Natural killer cell treated with Interleukin-12 subunit alpha and Interleukin-12 subunit beta and Interleukin-15 and Interleukin-18, amount 100 ng/mL, for 72 hours (primary cell): ENCODE measurements at places on chromosomes 7 and 10. TPM values are rescaled to one million over a fixed set of nuclear protein-coding genes. Genes with fewer than 3 reads are reported as not detected.

DNA sequence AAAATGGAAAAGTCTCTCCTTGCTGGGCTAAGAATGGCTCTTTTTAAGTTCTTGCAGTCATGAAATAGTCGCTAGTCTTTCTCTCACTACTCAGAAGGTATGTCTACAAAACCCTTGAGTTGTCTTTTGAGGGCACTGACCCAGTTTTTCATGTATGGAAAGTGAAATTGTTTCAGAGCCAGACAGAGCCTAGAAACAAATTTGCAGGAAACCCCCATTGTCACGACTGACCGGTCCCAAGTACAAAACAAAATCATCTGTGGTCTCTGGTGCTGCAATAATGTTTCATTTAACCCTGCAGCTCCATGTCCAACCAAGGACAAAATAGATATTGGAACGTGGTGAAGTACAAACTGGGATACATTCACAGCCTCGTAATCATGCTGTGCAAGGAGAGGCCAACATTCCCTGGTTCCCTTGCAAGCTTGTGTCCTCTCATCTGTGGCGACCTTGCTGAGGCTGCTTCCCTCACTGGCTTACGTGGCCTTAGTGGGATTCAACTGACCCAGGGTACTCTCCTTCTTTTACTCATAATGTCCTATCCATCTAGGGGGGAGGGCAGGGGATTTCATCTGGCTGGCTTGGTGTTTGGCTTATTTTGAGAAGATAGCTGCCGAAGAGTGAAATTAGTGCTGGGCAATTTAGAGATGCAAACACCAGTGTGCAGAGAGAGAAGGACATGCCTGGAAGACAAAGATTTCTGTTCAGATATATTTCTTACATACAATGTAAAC is 172.5 kb downstream of the IPMK start:
- no peaks in the 10 kb centered on the region for H3K27me3 ChIP-seq
- no peaks in the 10 kb centered on the region for H3K4me1 ChIP-seq
- no peak overlapping the region for H3K4me3 ChIP-seq
- no peak overlapping the region for H3K27ac ChIP-seq
- DNase-seq = no peak

DNA sequence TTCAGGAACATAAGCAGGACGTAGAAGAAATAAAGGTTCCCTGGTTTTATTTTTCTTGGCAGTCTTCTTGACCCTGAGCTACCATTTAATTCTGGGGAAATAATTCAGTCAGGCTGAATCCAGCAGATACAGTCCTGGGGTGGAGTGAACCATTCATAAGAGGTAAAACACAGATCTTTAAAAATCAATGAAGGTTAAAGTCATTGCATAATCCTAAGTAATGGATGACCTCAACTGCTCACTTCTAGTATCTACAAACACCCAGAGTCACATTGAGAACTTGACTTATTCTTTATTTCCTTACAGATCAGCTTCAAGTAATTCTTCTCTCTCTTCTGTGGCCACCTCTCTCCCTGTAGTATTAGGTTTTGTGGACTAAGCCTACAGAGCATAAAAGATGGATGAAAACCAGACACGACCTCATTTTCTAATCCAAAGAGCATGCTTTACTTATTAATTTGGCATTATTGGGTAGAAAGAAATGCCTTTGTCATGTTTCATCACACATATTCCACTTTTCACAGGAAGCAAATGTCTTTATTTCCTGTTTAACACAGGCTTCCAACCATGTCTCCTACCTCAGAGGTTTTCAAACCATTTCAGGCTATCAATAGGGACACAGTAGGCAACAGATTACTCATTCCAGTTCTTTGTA is 182.3 kb upstream of the IMMP2L start:
- no peaks in the 10 kb centered on the region for H3K36me3 ChIP-seq
- H3K27ac ChIP-seq = no peak overlapping the region
- no peak overlapping the region for H3K4me3 ChIP-seq
- peaks cover 11% of the 10 kb centered on the region for H3K27me3 ChIP-seq
- H3K4me1 ChIP-seq = no peaks in the 10 kb centered on the region

GRCh38 chr10:69333205-69333604 is 54.9 kb downstream of the HK1 start:
- H3K27ac ChIP-seq = no peak overlapping the region
- H3K4me3 ChIP-seq = no peak overlapping the region
- peaks cover 54% of the 10 kb centered on the region for H3K4me1 ChIP-seq
- H3K27me3 ChIP-seq = no peaks in the 10 kb centered on the region
- H3K36me3 ChIP-seq = no peaks in the 10 kb centered on the region

- no peak overlapping the region for H3K4me3 ChIP-seq
- H3K4me1 ChIP-seq = no peaks in the 10 kb centered on the region
- no peak overlapping the region for H3K27ac ChIP-seq
- no peaks in the 10 kb centered on the region for H3K36me3 ChIP-seq
- no peaks in the 10 kb centered on the region for H3K27me3 ChIP-seq
Measured at GRCh38 chr7:141838581-141838980, 2.7 kb downstream of the PRSS37 start.

DNA sequence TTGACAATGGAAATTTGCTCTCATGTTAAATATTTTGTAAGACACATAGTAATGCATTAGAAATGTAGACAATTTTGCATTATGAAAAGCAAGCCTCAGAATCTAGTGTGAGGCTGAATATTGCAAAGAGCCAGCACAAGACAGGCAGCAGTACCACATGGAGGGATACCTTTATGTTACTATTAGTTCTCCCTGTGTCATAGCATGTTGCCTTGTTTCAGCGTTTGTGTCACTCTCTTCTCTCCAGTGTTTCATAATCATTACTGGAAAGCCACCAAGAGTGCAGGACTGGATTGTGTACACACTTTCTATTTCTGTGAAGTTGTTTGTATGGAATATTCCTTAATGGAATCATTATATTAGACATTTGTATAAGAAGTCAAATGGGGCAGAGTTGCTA is 8.5 kb downstream of the AHR start:
- H3K4me1 ChIP-seq = peaks cover 15% of the 10 kb centered on the region
- no peak for DNase-seq
- H3K4me3 ChIP-seq = no peak overlapping the region
- H3K27ac ChIP-seq = no peak overlapping the region
- H3K36me3 ChIP-seq = no peaks in the 10 kb centered on the region
- H3K27me3 ChIP-seq = no peaks in the 10 kb centered on the region

DNA sequence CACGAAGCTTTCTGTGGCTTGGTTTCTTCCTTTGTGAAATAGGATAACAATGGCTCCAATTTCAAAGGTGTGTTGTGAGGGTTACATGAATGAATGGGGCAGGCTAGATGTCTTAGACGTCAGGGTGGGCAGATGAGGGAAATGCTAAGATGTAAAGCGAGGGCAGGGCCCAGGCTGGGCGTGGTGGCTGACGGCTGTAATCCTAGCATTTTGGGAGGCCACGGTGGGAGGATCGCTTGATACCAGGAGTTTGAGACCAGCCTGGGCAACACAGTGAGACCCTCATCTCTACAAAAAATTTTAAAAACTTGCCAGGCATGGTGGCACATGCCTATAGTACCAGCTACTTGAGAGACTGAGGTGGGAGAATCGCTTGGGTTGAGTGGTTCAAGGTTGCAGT is 607.7 kb upstream of the FOXK1 start:
- no peak overlapping the region for H3K27ac ChIP-seq
- no peak overlapping the region for H3K4me3 ChIP-seq
- no peaks in the 10 kb centered on the region for H3K36me3 ChIP-seq
- no peaks in the 10 kb centered on the region for H3K27me3 ChIP-seq
- no peaks in the 10 kb centered on the region for H3K4me1 ChIP-seq

DNA sequence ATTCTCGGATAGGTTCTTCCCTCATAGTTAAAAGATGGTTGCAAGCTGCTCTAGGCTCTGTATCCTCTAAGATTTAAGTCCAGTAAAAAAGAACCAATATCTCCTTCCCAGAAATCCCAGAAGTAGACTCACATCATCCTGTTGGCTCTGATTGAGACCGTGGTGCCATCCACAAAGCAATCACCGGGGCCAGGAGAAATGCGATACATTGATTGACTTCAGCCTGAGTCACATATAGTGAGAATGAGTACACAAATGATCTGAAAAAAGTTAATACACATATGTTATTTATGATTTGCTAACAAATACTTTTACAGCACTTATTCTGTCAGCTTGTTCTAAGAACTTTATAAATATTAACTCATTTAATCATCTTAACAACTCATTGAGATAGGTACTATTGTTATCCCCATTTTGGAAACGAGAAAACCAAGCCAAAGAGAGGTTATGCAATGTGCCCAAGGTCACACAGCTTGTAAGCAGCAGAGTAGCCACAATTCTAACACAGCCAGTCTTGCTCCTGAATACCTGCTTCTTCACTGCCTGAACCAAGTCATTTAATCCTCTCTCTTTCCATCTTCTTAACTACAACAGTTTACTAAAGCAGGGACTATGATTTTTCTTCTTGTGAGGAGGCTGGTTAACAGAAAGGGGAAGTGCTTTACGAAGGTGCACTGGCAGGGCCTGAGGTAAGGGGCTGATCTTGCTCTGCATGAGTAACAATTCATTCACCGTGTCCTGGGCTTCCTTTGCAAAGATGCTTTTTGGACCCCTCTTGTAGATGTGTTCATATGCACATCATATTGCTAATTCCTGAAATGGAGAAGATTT is 177.0 kb downstream of the REEP3 start:
- H3K27me3 ChIP-seq = no peaks in the 10 kb centered on the region
- H3K27ac ChIP-seq = no peak overlapping the region
- no peak for DNase-seq
- H3K4me1 ChIP-seq = no peaks in the 10 kb centered on the region

GRCh38 chr7:112399501-112399900 is 50.8 kb upstream of the IFRD1 start:
- H3K36me3 ChIP-seq = no peaks in the 10 kb centered on the region
- no peak overlapping the region for H3K4me3 ChIP-seq

- no peak overlapping the region for H3K4me3 ChIP-seq
- no peaks in the 10 kb centered on the region for H3K27me3 ChIP-seq
- no peak overlapping the region for H3K27ac ChIP-seq
- DNase-seq = no peak
Measured at GRCh38 chr7:39172137-39172536, 194.4 kb downstream of the POU6F2 start.

- no peak overlapping the region for H3K4me3 ChIP-seq
- H3K4me1 ChIP-seq = no peaks in the 10 kb centered on the region
- no peaks in the 10 kb centered on the region for H3K36me3 ChIP-seq
- no peak overlapping the region for H3K27ac ChIP-seq
- no peak for DNase-seq
Measured at GRCh38 chr7:10225275-10225674, 748.4 kb upstream of the PHF14 start.

DNA sequence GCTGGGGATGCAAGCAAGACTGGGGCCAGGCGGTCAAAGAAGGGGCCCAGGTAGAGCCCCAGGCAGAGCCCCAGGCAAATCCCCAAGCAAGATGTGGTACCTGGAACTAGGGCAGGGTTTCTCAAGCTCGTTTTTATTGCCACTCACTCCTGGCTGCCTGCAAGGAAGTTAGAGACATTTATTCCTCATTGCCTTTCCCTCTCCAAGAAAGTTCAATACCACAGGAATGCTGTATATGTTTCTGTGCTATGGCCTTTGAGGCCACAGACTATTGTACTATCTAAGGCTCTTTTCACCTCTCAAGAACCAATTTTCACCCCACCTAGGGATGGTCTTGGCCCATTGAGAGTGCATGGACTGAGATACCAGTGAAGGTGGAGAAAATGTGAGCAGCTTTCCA is 71.3 kb downstream of the TACC2 start:
- no peak for DNase-seq
- H3K27me3 ChIP-seq = peaks cover 4% of the 10 kb centered on the region
- H3K4me3 ChIP-seq = no peak overlapping the region
- H3K4me1 ChIP-seq = no peaks in the 10 kb centered on the region
- H3K36me3 ChIP-seq = no peaks in the 10 kb centered on the region
- H3K27ac ChIP-seq = no peak overlapping the region

DNA sequence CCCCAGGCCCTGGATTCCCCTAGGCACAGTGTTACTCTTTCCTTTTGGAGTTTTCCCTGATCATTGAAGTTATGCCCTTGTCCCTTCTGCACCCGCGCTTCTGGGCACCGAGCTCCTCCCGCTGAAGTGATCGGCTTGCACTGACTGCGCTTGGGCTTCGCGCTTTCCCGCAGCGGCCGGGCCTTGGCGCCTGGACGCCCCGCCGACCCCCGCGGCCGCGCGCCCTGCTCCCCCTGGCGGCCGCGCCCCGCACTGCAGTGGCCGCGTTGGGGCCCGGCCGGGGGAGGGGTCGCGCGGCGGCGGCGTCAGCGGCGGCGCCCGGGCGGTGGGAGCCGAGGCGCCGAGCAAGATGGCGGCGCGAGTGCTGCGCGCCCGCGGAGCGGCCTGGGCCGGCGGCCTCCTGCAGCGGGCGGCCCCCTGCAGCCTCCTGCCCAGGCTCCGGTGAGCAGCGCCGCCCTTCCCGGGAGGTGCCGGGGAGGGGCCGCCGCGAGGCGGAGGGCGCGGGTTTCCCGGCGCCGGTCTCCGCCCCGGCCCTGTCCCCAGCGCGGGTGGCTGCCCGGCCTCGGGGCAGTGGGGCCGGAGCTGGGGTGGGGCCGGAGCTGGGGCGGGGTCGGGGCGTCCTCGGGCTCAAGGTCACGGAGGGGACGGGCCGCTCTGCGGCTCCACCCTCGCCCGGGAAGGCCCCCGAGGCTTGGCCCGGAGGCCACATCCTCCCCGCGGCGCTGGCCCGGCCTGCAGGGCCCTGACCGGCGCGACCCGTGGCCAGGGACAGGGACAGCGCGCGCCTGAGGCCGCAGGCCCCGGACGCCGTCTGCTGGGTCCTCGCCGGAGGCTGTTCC is at the start of gene NIPSNAP2:
Gene NIPSNAP2 (plus strand): TSS at position 325 of the 839 bp plus-strand sequence. CDS start 25 bp downstream, at position 350.
- no peaks in the 10 kb centered on the region for H3K36me3 ChIP-seq
- peak; percentile 90 for DNase-seq
- H3K4me3 ChIP-seq = peak within 1 kb of the TSS; percentile 79
- H3K27ac ChIP-seq = peak within 1 kb of the TSS; percentile 77
- H3K4me1 ChIP-seq = peaks cover 15% of the 10 kb centered on the region

DNA sequence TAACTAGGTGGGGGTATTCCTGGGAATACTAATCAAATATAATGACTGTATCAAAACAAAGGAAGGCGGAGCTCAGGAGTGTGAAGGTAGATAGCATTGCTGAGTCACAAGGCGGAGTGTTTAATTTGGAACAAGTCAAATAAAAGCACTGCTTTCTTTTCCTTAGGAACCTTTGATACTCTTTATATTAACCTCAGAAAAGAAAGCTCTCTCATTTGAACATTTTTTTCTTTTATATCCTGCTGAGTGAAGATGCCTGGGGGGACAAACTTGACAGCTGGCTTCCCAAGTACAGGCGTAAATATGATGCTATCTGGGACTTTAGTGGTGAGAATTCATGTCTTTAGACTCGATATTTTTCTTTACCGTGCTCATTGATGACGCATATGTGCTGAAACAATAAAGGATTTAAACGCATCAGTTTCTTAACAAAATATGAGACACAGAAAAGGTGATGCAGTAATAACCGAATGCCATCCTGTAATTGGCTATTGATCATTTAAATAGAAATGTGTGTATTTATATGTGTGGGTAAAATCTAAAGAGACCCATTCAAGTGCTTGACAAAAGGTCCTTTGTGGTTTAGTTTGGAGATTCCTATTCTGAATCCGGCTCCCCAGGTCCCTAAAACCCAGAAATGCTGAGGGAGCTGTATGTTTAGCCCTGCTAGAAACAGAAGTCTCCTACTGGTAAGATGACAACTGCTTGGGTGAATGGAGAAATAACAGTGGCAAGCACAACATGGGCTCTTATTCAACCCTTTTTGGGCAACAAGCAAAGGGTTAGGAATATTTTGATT is 102.7 kb downstream of the PRTFDC1 start:
- H3K4me3 ChIP-seq = no peak overlapping the region
- DNase-seq = no peak
- H3K4me1 ChIP-seq = no peaks in the 10 kb centered on the region
- H3K36me3 ChIP-seq = no peaks in the 10 kb centered on the region
- no peaks in the 10 kb centered on the region for H3K27me3 ChIP-seq

The LIPK gene
- not detected for total RNA-seq

The OR6V1 gene
- total RNA-seq = not detected

The CPA2 gene
- not detected for total RNA-seq
